ENCODE measurements at places on chromosomes 2 and 18.

DNA sequence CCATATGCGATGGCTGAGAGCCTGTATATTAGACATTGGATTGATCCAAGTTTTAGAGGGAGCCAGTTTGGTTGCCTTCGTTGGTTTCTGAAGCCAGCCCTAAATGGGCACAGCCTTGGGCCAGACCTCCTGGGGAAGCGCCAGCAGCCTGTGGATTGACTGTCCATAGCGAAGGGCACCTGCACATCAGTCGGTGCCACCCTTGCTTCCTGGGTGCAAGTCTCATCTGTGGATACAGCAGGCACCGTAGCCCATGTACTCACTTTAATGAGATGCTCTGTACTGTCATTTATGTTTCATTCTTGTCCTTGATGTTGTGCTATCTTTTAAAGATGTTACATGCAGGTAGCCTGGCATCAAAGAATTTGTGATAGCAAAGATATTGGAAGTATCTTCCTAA, 536.4 kb upstream of the NRP2 start:
- no peak for DNase-seq

GRCh38 chr18:60880184-60880583, 453.0 kb upstream of the CDH20 start:
- no peak for DNase-seq

DNA sequence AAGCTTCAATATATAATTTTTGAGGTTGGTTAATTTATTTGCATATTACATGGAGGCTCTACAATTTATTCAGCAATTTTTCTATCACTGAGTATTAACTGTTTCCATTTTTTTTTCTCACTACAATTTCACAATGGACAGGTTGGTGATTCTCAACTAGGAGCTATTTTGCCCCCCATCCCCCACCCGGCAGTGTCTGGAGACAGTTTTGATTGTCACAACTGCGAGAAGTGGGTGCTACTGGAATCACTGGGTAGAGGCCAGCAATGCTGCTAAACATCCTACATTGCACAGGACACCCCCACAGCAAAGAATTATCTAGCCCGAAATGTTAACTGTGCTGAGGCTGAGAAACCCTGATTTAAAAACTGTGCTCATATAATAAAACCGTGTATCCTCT, 82.6 kb downstream of the CCDC93 start:
- DNase-seq = no peak

GRCh38 chr18:49795612-49796552, 17.5 kb downstream of the ACAA2 start:
- DNase-seq = no peak

DNA sequence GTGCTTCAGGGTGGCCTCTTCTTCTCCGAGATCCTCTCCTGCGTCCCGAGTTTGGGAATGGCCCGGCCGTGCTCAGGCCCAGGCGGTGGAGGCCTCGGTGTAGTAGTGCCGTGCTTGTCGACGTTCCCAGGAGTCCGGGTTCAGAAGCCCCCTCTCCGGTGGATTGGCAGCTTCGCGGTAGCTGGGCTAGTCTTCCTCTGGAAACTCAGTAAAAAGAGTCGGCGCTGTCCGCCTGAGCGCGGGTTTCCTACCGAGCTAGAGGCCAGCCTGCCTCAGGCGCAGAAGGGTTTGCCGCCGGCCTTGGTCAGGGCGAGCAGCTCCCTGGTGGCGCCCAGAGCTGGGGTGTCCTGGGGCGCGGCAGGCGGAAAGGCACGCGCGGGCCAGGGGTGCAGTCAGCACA, 3.2 kb downstream of the RALBP1 start:
- DNase-seq = no peak

DNA sequence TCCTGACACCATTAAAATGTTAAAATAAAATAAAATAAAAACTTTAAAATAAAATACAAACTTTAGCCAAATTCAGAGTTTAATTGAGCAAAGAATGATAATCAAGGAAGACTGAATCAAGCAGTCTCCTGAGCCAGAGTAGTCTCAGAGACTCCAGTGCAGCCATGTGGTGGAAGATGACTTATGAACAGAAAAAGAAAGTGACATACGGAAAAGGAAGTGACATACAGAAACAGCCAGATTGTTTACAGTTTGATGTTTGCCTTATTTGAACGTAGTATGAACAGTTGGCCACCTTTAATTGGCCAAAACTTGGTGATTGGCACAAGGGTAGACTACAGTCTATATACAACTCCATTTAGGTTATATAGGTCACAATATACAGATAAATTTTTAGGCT, 787.2 kb downstream of the ADCYAP1 start:
- no peak for DNase-seq

Measured in activated naive CD4-positive, alpha-beta T cell (primary cell).